ENCODE measurements at places on chromosomes 12 and 14. TPM values are rescaled to one million over a fixed set of nuclear protein-coding genes. Genes with fewer than 3 reads are reported as not detected.

The M6PR gene
- total RNA-seq, result 147 TPM

The FAM181A gene
- total RNA-seq, result not detected

The CCDC175 gene
- total RNA-seq, result not detected

The TAS2R13 gene
- not detected for total RNA-seq

The NKX2-1 gene
- total RNA-seq, result 0.07 TPM

The RNASE3 gene
- total RNA-seq, result not detected

The SMCO2 gene
- total RNA-seq, result not detected

The ARL1 gene
- 59.1 TPM for total RNA-seq

The CAPZA3 gene
- total RNA-seq, result not detected

The SCNN1A gene
- total RNA-seq, result 28.1 TPM

The TMEM179 gene
- total RNA-seq, result 0.32 TPM

The TSPAN19 gene
- not detected for total RNA-seq

The KRT7 gene
- total RNA-seq, result 6,056 TPM

The CPM gene
- 5.6 TPM for total RNA-seq

The NR4A1 gene
- total RNA-seq, result 37.1 TPM

The KRT6C gene
- not detected for total RNA-seq

The KERA gene
- not detected for total RNA-seq

The SYCP3 gene
- total RNA-seq, result 0.13 TPM

The ZNF385A gene
- total RNA-seq, result 21.2 TPM

The PLBD1 gene
- 4.6 TPM for total RNA-seq

The MANSC4 gene
- total RNA-seq, result not detected

The GDF11 gene
- total RNA-seq, result 2.9 TPM

The DAO gene
- total RNA-seq, result not detected

The FBRSL1 gene
- total RNA-seq, result 117 TPM

The USP5 gene
- 77.1 TPM for total RNA-seq

The POU6F1 gene
- 0.99 TPM for total RNA-seq

The TAS2R20 gene
- not detected for total RNA-seq

The FGF6 gene
- not detected for total RNA-seq

The C1R gene
- total RNA-seq, result 49.0 TPM

The OXA1L gene
- total RNA-seq, result 159 TPM

The SP1 gene
- total RNA-seq, result 22.0 TPM

The GSC gene
- total RNA-seq, result 0.33 TPM

The PLCZ1 gene
- not detected for total RNA-seq

The HAL gene
- 0.54 TPM for total RNA-seq

The SERPINA1 gene
- total RNA-seq, result 1.1 TPM
